ENCODE measurements at places on chromosomes 3 and 15. TPM values are rescaled to one million over a fixed set of nuclear protein-coding genes. Genes with fewer than 3 reads are reported as not detected.

FOXL2 gene
- total RNA-seq = not detected

SLC6A6 gene
- 30.2 TPM for total RNA-seq

FMN1 gene
- total RNA-seq = 1.1 TPM

GPR62 gene
- total RNA-seq = not detected

PEX5L gene
- 0.60 TPM for total RNA-seq

DNA sequence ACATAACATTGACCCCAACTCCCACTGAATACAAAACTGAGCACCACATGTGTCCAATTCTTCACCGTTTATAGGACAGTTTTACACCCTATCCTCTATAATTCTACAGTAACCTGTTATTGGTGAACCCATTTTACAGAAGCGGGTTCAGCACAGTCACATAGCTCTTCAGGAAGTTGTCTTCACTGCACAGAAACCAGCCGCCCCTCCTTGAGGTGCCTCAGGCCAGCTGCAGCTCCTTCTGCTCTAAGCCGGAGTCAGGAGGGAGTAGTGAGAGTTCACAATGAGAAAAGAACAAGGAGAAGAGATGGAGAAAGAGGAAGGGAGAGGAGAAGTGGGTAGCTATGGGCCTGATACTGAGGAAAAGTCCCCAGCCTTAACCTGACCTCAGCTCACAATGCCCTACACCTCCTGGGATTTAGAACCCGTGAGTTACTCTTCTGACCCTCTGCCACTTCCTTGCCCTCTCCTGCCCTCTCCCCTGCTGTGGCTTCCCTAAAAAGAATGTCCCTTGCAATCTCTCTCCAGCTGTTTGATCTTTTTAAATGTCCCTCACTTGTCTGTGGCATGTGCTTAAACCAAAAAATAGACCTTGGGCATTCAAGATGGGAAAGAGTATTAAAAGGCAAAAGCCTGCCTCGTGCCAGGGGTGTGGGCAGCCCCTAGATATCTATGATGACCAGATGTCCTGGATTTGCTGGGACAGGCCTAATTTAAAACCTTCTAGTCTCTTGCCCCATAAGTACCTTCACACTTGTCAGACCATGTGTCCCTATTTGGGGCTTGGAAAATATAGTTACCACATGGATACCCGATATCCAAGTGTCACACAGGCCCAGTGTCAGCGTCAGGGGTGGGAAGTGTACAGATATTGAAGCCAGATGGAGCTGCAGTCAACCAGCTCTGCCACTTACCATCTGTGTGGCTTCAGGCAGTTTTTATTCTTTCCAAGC is 71.3 kb upstream of the HES1 start:
- DNase-seq = no peak
- H3K27me3 ChIP-seq = no peaks in the 10 kb centered on the region
- H3K27ac ChIP-seq = no peak overlapping the region
- H3K36me3 ChIP-seq = no peaks in the 10 kb centered on the region

GRCh38 chr3:121834157-121834670 is 646 bp downstream of the IQCB1 start:
- peak overlapping the region; percentile 94 for H3K4me3 ChIP-seq
- no peaks in the 10 kb centered on the region for H3K27me3 ChIP-seq
- DNase-seq = no peak
- H3K4me1 ChIP-seq = peaks cover 32% of the 10 kb centered on the region

GRCh38 chr3:162200836-162201235 is 704.2 kb downstream of the OTOL1 start:
- no peaks in the 10 kb centered on the region for H3K27me3 ChIP-seq
- DNase-seq = no peak
- H3K27ac ChIP-seq = no peak overlapping the region
- no peak overlapping the region for H3K4me3 ChIP-seq
- H3K4me1 ChIP-seq = no peaks in the 10 kb centered on the region

DNA sequence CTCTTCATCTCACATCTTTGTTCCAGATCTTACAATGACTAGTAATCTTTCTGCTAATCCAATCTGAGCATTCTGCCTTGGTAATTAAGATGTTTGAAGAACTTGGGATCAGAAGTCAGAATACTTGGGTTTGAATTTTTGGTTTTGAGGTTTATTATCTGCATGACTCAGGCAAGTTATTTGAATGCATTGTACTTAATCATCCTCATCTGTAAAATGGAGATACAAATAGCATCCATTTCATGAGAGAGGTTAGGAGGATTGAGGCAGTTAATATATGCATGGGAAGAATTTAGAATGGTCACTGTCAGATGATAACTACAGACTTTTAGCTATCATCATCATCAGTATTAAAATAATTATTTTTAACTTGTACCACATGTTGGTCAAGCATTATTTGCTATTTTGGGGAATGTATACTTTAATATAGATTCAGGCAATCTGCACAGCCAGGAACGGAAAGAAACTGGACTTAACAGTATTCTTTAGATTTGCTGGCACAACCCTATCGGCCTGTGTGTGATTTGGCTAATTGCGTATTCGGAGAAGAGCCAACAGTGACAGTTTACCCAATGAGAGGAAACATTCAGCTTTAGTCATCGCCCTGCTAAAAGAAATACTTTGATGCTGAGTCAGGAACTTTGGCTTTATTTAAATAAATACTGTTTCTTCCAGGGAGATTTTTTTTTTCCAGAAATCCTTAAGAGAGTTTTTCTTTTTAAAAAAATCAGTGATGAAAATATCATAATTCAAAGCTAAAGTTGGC is 600.0 kb downstream of the ROBO1 start:
- H3K4me1 ChIP-seq = no peaks in the 10 kb centered on the region
- no peak overlapping the region for H3K4me3 ChIP-seq
- no peak overlapping the region for H3K27ac ChIP-seq

- peaks cover 33% of the 10 kb centered on the region for H3K4me1 ChIP-seq
- DNase-seq = no peak
- no peak overlapping the region for H3K27ac ChIP-seq
Observed at GRCh38 chr15:52495125-52495524, 33.6 kb downstream of the MYO5A start.

DNA sequence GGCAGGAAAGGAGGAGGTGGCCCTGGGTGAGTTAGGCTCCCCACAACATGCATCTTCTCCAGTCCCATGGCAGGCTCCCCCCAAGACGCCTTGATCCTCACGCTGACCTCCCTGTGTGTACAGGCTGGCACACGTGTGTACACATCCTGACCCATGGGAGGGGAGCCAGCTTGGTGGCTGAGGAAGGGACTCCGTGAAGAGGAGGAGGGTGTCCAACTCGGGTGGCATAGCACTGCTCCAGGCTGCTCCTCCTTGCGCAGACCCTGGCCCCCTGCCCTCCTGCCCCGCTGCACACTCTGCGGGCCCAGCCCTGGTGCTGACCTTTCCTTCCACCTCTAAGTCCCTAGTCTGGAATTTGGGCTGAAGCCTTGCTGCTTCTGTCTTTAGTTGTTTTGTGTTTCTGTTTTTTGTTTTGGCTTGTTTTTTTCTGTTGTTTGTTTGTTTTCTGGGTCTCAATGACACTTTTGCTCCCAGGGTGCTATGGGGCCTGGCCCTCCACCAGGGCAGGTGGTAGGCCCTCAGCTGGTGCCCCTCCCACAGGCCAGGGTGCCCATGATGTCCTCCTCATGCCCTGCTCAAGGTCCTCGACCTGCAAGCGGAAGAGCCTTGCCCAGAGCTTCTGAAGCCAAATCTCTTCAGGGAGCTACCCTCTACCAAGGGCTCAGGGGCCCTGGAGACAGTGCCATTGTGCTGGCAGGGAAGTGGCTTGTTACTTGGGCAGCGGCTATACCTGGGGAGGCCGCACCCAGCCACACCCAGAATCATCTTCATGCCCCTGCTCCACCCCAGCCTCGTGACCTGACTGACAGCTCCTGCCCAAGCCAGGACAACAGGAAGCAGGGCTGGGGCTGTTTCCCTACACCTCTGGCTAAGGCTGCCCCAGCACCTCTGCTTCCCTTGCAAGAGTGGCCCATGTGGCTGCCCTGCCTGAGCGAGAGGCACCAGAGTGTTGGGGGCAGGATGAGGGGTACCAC is 5.1 kb downstream of the EPHB3 start:
- no peaks in the 10 kb centered on the region for H3K36me3 ChIP-seq
- H3K27me3 ChIP-seq = no peaks in the 10 kb centered on the region
- peaks cover 4% of the 10 kb centered on the region for H3K4me1 ChIP-seq

DNA sequence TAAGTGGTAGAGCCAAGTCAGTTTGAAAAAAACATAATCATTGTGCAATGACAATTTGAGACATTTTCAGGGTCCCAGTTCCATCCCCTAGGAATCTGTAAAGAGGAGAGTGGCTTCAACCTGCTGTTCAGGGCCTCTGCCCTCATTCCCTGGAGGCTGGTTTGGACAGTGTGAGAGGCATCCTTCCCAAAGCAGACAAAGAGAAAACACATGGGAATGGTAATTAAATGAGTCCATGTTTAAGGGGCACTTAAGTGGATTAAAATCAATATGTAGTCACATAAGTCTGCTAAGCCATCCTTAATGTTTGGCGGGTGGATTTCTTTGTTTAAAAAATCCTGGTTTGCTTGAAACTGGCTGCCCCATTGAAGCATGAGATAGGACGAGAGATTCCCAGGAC is 146.3 kb upstream of the CTDSPL start:
- H3K4me3 ChIP-seq = no peak overlapping the region
- no peaks in the 10 kb centered on the region for H3K27me3 ChIP-seq
- peaks cover 8% of the 10 kb centered on the region for H3K4me1 ChIP-seq
- no peaks in the 10 kb centered on the region for H3K36me3 ChIP-seq

DNA sequence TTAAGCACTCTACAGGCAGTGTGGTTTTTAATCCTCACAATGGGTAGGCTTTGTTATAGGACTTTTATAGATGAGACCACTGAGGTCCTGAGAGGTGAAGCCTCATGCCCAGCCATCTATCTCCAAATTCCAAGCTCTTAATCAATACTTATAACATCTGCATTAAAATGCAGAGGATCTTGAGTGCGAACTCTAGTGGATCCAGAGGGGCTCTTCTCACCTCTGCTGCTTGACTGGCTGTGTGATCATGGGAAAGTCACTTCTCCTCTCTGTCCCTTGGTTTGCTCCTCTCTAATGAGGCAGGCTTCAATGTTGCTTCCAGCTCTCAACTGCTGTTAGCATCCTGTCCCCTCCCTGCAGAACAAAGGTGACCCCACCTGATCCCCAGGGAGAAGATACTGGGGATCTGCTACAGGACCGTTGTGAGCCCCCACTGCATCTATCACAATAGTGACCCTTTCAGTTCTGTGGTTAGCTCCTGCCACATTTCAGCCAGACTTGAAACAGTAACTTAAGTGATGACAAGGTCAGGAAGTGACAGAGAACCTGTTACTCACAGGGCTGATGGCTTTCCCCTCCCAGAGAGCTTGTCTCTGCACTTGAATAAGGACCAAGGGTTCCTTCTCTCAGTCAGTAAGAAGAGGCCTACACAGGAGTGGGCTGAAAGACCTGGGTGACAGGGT is 1.3 kb downstream of the SLC27A2 start:
- H3K4me1 ChIP-seq = no peaks in the 10 kb centered on the region
- DNase-seq = no peak
- H3K36me3 ChIP-seq = no peaks in the 10 kb centered on the region
- H3K27me3 ChIP-seq = no peaks in the 10 kb centered on the region
- no peak overlapping the region for H3K4me3 ChIP-seq
